Posterior cingulate gyrus (tissue), 11 donors: ENCODE measurements at places on chromosomes 2 and 18.

- no peak for DNase-seq
These were observed 90.4 kb downstream of the SCN3A start for GRCh38 chr2:165113414-165113813.

DNA sequence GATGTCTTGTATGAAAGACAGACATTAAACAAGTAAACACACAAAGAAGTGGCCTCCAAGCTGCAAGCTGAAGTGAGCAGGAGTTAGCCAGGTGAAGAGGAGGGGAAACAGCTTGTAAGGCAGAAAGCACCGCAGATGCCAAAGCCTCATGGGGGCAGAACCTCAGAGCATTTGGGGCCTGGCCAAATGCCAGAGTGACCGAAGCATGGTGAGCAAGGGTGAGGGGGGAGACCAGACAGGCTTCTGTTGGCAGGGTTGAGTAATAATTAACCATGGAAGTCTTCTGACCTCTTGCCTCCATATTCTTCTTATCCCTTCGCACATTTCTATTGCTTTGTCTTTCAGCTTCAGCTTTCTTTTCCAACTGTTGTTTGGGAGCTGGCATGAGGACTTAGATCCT lies 5.6 kb downstream of the QPCT start:
- no peak for DNase-seq

DNA sequence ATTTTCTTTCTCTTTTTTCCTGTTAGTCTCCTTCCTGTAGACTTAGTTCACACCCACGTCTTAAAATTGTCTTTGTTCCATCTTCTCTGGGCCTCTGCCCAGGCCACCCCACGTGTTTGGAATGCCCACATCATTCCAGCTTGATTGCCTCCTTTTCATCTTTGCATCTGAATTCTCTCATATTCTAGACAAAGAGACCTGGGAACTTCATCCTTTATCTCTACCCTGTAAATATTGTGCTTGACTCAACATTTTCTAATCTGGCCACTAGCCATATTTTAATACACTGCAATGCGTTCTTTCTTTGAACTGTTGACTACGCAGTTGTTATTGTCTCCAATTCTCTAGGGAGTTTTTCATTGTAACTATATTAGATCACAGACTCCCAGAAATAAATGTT lies 187.5 kb upstream of the NRXN1 start:
- no peak for DNase-seq

GRCh38 chr2:44548221-44549098 lies 186.7 kb downstream of the CAMKMT start:
- DNase-seq: no peak

DNA sequence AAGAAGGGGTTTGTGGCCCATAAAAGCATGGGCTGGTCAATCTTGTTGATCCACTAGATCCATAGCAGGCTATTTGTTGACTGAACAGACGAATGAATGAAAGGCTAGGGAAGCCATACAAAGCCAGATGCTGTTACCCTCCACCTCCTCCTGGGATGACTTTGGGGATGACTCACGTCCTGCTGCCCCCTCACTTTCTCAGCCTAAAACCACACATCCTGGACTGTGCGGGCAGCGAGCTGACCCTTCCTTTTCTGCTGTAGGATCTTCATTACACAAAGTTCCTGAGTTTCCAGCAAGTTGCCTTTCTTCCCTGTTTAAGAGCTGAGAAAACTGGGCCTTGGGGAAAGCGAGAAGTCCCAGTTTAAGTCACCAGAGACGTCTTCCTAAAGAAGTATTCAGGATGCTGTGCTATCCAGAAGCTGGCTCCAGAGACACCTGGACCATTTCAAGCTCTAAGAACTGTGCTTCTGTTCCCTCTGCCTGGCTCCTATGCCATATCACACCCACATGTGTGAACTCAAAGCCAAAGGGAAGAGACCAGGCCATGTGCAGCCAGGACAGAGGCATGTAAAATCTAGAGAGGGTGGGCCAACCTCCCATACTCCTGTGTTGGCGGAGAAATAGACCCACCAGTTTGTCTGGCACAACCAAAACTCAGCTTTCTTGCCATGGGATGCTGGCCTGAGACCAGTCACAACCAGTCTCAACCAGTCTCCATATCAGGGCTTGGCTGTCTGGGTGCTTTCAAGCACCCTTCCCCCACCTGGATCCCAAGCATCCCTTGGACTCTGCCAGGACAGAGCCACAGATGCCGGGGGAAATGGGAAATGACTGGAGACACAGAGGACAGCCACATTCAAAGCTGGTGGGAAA lies 4.7 kb upstream of the SLC20A1 start:
- DNase-seq: no peak

- no peak for DNase-seq
These were observed 95.9 kb upstream of the HDAC4 start for GRCh38 chr2:239496700-239497099.

DNA sequence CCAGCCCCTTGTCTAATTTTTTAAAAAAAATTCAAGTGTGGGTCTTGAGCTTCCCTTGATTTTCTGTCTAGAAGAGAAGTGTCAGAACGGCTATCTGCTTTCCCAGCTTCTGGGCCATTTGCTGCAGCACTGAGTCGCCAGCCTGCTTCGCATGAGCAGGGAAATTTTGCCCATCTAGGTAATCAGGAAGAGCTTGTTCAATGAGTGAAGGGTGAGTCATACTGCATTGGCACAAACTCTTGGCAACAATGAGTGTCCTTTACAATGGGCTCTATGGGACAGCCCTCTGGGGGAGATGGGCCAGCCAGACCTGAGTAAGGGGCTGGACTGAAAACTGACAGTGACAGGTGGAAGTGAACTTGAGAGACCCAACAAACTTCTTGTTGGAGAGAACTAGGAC lies 2.4 kb upstream of the RNF144A start:
- no peak for DNase-seq

DNA sequence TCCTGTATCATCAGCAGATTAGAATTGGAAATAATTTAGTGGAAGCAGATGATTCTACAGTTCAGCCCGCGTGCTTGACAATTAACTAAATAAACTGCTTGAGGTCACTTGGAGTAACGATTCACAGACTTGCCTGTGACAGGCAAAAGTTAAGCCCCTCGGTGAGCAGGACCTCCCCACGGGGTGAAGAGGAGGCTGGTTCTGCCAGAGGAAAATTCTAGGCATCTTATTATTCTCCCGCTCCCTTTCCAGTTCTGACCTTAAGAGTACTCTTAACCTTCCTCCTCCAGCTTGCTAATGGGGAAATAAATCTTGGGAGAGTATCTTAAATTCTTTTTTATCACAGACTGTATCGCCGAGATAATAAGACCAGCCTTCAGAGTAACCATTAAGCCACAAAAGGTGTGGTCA lies 169.7 kb upstream of the SMAD2 start:
- DNase-seq: no peak

DNA sequence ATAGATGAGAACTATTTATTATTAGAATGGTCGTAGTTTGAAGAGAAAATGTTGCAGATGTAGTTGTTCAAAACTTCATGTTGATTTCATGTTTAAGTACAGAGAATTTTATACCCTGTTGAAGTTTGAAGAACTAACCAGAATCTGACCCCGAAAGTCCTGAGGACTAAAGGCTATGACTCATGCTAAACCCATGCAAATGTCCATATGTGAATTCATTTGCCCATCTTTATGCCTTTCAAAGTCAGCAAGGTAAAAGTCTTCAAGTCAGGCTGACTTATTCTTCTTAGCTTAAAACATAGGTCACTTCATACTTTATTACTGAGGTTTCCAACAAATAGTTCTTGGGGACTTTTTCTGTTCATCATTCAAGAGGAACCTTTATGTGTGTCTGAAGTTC lies 185.5 kb downstream of the CCDC85A start:
- no peak for DNase-seq

GRCh38 chr2:34291076-34291475 lies 692.0 kb upstream of the FAM98A start:
- no peak for DNase-seq
